Thyroid gland (tissue), 4 donors: ENCODE measurements at places on chromosomes 11 and 22. TPM values are rescaled to one million over a fixed set of nuclear protein-coding genes. Genes with fewer than 3 reads are reported as not detected.
A peak's percentile ranks its signal among the peaks of the same experiment; 100 is the strongest.

GRCh38 chr11:118602331-118602730, 5.1 kb upstream of the PHLDB1 start:
- DNase-seq: no peak
- H3K27ac ChIP-seq: no peak overlapping the region
- H3K36me3 ChIP-seq: peaks cover 44% of the 10 kb centered on the region
- no peaks in the 10 kb centered on the region for H3K27me3 ChIP-seq
- H3K4me1 ChIP-seq: peaks cover 18% of the 10 kb centered on the region
- no peak overlapping the region for H3K4me3 ChIP-seq

SCGB1A1 gene
- not detected for total RNA-seq

AIFM3 gene
- total RNA-seq: 0.44 TPM

DNA sequence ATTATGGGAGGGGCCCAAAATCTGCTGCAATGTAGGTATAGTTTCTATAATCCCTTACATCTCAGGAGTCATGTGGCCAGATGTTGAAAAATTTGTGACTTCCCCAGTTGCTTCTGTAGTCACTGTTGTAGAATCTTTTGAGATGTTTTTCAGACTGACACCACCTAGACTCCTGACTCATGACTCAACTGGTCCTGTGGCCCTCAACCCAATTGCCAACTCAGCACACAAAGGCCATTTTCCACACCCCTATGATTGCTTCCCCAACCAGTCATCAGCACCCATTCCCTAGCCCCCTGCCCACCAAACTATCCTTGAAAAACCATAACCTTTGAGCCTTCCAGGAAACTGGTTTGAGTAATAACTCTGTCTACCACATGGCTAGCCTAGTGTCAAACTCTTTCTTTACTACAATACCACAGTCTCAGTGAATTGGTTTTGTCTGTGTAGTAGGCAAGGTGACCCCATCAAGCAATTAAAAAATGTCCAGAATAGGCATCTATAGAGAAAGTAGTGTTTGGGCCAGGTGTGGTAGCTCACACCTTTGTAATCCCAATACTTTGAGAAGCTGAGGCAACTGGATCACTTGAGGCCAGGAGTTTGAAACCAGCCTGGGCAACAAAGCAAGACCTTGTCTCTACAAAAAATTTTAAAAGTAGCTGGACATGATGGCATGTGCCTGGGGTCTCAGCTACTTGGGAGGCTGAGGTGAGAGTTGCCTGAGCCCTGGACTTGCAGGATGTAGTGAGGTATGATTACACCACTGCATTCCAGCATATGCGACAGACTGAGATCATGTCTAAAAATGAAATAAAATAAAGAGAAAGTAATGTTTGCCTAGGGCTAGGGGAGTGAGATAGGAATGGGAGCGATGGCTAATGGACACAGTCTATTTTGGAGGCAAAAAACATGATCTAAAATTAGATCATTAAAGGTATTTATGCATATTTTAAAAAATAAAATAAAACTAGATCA, 24.1 kb upstream of the FEZ1 start:
- DNase-seq: no peak
- H3K27me3 ChIP-seq: no peaks in the 10 kb centered on the region
- H3K36me3 ChIP-seq: no peaks in the 10 kb centered on the region
- no peak overlapping the region for H3K4me3 ChIP-seq
- H3K27ac ChIP-seq: no peak overlapping the region

DNA sequence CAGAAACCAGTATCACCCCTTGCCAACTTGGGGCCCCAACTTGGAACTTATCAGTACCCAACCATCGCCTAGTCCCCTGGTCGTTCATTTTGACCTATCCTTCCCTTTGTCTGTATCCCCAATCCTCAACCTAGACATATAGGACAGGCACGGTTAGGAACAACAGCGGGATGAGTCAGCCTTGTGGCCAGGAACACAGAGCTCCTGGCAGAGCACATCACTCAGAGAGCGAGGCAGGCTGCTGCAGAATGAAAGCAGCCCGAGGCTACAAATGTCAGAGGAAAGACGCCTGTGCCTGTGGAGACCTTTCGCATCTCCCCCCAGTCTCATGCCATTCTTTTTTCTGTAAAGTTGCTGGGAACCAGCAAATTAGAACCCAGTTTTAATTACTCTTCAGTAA, 14.6 kb downstream of the DKK3 start:
- H3K27me3 ChIP-seq: no peaks in the 10 kb centered on the region
- H3K4me3 ChIP-seq: no peak overlapping the region
- no peaks in the 10 kb centered on the region for H3K36me3 ChIP-seq
- H3K27ac ChIP-seq: no peak overlapping the region

DNA sequence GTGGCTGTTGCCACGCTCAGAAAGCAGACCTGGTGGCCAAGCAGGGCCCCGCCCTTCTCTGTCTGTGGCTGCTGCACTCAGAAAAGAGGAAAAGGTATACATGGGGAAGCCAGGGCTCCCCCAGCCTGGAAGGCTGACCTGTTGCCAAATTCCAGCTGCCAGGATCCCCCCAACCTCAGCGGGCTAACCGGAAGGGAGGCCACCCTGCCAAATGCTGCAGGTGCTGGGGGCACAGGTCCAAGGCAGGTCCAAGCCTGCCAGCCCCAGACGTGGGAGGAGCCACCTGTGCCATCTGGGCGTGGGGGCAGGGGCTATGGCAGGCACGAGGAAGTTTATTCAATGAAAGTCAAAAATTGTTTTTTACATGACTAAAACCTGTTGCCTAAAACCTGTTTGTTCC, 2.6 kb downstream of the NPTXR start:
- H3K27ac ChIP-seq: no peak overlapping the region
- no peak overlapping the region for H3K4me3 ChIP-seq
- no peaks in the 10 kb centered on the region for H3K36me3 ChIP-seq

- no peaks in the 10 kb centered on the region for H3K4me1 ChIP-seq
- no peaks in the 10 kb centered on the region for H3K27me3 ChIP-seq
- H3K4me3 ChIP-seq: no peak overlapping the region
- no peaks in the 10 kb centered on the region for H3K36me3 ChIP-seq
- H3K27ac ChIP-seq: no peak overlapping the region
Measured at GRCh38 chr11:15918212-15918611, 438.1 kb downstream of the SOX6 start.

KIAA1671 gene
- 111 TPM for total RNA-seq

DNA sequence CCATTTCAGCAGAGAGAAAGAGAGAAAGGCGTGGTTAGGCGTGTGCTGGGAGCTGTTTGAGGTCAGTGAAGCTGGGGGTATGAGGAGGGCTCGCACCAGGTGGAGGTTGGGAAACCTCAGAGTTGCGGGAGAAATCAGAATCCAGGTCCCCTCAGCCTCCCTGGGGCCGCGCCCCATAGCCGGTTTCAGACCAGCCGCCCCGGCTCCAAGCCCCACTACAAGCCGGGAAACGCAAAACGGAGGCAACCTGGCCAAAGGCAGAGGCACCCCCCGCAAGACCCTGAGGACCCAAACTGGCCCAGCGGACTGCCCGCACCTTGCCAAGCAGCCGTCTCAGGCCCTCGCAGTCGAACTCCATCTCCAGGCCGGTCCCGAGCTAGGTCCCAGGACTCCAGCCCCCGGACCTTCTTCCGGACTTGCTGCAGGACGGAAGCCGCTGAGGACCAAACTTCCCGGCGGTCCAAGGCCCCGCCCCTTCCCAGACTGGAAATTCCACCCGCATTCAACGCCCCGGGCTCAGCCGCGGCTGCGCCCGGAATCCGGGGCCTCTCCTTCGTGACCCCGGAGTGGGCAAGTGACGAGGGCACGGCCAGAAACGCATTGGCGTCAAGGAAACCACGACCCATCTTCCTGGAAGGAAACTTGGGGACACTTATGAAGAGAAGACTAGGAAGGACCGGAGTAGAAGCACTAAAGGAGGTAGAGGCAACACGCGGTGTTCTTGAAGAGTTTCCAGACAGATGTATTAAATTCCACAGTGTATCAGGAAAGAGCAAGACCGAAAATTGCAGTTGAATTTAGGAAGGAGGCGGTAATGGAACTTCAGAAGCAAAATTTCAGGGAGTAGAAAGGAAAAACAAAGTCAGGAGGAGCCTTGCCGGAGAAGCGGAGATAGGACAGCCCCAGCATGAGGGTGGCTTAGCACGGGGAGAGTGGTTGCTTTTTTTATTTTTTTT, at the start of gene UEVLD:
Gene UEVLD (minus strand): TSS at position 438 of the 956 bp plus-strand sequence. CDS start 80 bp downstream, at position 358.
- peaks cover 15% of the 10 kb centered on the region for H3K4me1 ChIP-seq
- H3K27ac ChIP-seq: peak within 1 kb of the TSS; percentile 54
- DNase-seq: peak; percentile 89
- H3K4me3 ChIP-seq: peak within 1 kb of the TSS; percentile 21
- H3K27me3 ChIP-seq: no peaks in the 10 kb centered on the region
- no peaks in the 10 kb centered on the region for H3K36me3 ChIP-seq

PKP3 gene
- total RNA-seq: 58.4 TPM

GRCh38 chr11:65424205-65425104, 1.9 kb downstream of the NEAT1 start:
- peak overlapping the region; percentile 66 for H3K4me3 ChIP-seq
- peak overlapping the region; percentile 100 for H3K27ac ChIP-seq
- DNase-seq: peak; percentile 42

GRCh38 chr22:27100789-27101188, 443.4 kb downstream of the MIAT start:
- no peaks in the 10 kb centered on the region for H3K36me3 ChIP-seq
- peaks cover 16% of the 10 kb centered on the region for H3K4me1 ChIP-seq
- H3K4me3 ChIP-seq: no peak overlapping the region
- no peaks in the 10 kb centered on the region for H3K27me3 ChIP-seq

CD248 gene
- 24.8 TPM for total RNA-seq

GRCh38 chr11:32454993-32455392, 19.7 kb upstream of the WT1 start:
- no peak for DNase-seq
- no peak overlapping the region for H3K27ac ChIP-seq
- no peaks in the 10 kb centered on the region for H3K4me1 ChIP-seq
- H3K36me3 ChIP-seq: no peaks in the 10 kb centered on the region

RCOR2 gene
- 0.24 TPM for total RNA-seq

GRCh38 chr11:116563028-116563711, 209.6 kb downstream of the BUD13 start:
- no peaks in the 10 kb centered on the region for H3K36me3 ChIP-seq
- H3K27me3 ChIP-seq: no peaks in the 10 kb centered on the region
- H3K27ac ChIP-seq: peak overlapping the region; percentile 30

DNA sequence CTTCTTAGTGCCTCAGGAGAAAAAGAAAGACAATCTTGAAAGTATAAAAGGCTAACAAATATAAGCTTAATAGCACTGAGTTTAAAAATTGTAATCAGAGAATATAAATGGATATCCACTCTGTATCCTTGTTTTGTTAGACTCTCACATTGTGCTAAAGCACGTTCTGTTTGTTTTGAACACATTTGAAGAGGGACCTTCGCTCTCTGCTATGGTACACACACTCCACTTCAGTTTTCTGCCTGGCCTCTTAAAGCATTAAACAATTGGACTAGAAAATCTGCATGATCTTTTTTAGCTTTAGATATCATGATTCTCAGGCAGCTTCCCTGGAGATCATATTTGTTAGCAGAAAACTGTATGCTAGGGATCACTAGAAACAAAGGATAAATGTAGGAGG, 40.3 kb upstream of the PGR start:
- DNase-seq: no peak
- no peak overlapping the region for H3K4me3 ChIP-seq
- no peak overlapping the region for H3K27ac ChIP-seq
- H3K27me3 ChIP-seq: no peaks in the 10 kb centered on the region

GRCh38 chr11:111663820-111664219, 61.6 kb downstream of the SIK2 start:
- peaks cover 14% of the 10 kb centered on the region for H3K4me1 ChIP-seq
- H3K27me3 ChIP-seq: no peaks in the 10 kb centered on the region
- H3K27ac ChIP-seq: no peak overlapping the region
- H3K36me3 ChIP-seq: no peaks in the 10 kb centered on the region
- no peak overlapping the region for H3K4me3 ChIP-seq
- DNase-seq: peak; percentile 66

DNA sequence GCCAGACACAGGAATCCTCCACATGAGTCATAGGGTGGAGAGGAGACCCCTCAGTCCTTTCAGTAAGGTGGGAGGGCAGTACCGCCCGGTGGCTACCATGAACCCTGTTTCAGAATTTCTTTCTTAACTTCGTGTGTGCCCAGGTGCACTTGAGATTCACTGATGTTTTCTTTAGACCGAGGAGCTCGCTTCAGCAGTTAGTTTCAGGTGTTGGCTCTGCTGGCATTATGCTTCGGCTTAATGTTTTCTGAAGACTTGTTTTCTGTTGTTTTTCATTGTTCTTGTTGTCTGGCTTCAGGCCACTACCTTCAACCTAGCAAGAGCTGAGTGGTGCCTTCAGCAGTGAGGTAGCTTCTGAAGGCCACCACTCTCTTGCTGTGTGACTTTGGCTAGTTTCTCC, 71.5 kb downstream of the BMAL1 start:
- peak; percentile 70 for DNase-seq
- H3K4me1 ChIP-seq: peaks cover 60% of the 10 kb centered on the region
- no peaks in the 10 kb centered on the region for H3K27me3 ChIP-seq
- H3K27ac ChIP-seq: peak overlapping the region; percentile 85
- H3K4me3 ChIP-seq: no peak overlapping the region
- H3K36me3 ChIP-seq: no peaks in the 10 kb centered on the region
